ENCODE measurements at places on chromosomes 16 and 17. TPM values are rescaled to one million over a fixed set of nuclear protein-coding genes. Genes with fewer than 3 reads are reported as not detected.

GRCh38 chr16:87945351-87946042 is 5.7 kb upstream of the BANP start:
- peak; percentile 95 for DNase-seq

- DNase-seq, result no peak
Measured at GRCh38 chr17:33199571-33200510, 93.3 kb downstream of the ASIC2 start.

DNA sequence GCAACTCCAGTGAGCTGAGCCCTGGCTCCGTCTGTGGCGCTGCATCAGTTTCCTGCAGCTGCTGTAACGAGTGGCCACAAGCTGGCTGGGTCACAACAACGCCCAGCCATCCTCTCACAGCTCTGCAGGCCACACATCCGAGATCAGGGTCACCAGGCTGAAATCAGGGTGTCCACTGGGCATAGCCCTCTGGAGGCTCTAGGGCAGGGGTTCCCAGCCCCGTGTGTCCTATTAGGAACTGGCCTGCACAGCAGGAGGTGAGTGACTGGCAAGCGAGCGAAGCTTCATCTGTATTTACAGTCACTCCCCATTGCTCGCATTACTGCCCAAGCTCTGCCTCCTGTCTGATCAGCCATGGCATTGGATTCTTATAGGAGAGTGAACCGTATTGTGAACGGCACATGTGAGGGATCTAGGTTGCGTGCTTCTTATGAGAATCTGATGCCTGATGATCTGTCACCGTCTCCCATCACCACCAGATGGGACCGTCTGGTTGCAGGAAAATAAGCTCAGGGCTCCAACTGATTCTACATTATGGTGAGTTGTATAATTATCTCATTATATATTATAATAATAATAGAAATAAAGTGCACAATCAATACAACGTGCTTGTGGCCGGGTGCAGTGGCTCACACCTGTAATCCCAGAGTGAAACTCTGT is 176.5 kb downstream of the SEC14L1 start:
- no peak for DNase-seq

- DNase-seq, result no peak
Measured at GRCh38 chr17:74712301-74712700, 422 bp downstream of the CD300LF start.

TBC1D3K gene
- total RNA-seq, result not detected

DNA sequence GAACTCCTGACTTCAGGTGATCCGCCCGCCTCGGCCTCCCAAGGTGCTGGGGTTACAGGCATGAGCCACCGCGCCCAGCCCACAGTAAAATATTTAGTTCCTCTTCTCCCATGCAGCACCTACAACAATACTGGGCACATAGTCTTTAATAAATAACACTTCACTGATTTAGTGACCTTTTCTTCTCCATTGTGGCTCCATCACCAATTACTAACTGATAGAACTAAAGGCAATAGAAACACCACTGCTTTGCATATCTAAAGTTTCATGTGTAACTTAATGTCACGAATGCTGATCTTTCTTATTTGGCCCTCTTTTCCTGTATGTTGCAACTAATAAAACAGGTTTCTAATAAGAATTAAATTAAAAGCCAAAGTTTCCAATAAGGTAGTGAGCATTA is 38.9 kb downstream of the TRIM37 start:
- no peak for DNase-seq

CKLF gene
- 51.5 TPM for total RNA-seq

GRCh38 chr17:60959011-60959410 is 281.4 kb downstream of the BCAS3 start:
- DNase-seq, result no peak

DNA sequence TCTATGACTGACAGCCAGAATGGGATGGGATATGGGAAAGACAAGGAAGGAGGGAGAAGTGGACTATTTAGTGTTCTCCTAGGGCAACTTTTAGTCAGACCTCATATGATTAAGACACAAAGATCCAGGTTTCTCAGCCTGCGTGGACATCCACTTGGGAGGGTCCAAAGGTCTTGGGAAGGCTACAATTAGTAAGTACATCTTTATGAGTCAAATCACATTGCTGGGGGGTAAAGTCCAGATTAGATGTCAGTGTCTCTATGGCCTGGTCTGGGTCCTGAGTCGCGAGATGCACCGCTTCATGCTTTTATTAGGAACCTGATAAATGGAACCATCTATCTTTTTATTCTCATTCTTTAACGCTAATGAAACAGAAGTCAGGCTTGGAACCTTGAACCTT is 378.4 kb upstream of the ASIC2 start:
- DNase-seq, result no peak

DNA sequence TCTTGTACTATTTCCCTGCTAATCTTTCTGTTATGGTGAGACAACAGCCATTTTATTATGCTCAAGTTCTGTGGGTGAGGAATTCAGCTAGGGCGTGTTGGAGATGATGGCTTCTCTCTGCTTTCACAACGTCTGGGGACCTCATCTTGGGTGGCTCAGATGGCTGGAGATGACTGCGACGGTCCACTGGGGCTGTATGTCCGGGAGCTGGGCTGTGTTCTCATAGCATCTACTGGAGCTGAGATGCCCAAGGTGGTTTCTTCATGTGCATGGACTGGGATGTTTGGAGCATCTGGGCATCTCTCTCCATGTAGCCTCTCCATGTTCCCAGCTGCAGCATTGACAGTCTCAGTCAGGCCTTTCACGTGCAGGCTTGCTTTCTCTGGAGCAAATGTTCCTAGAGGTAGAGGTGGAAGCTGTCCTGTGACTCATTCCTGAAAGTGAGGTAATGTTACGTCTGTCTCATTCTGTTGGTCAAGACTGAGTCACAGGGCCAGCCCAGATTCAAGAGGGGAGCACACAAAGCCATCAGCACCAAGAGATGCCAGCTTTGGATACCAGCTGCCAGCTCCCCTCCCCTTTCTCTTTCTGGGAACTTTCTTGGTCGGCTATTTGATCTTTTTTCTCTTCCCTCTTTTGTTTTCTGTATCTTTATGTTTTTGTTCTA is 96.2 kb downstream of the RAP1GAP2 start:
- DNase-seq, result peak; percentile 57

DNA sequence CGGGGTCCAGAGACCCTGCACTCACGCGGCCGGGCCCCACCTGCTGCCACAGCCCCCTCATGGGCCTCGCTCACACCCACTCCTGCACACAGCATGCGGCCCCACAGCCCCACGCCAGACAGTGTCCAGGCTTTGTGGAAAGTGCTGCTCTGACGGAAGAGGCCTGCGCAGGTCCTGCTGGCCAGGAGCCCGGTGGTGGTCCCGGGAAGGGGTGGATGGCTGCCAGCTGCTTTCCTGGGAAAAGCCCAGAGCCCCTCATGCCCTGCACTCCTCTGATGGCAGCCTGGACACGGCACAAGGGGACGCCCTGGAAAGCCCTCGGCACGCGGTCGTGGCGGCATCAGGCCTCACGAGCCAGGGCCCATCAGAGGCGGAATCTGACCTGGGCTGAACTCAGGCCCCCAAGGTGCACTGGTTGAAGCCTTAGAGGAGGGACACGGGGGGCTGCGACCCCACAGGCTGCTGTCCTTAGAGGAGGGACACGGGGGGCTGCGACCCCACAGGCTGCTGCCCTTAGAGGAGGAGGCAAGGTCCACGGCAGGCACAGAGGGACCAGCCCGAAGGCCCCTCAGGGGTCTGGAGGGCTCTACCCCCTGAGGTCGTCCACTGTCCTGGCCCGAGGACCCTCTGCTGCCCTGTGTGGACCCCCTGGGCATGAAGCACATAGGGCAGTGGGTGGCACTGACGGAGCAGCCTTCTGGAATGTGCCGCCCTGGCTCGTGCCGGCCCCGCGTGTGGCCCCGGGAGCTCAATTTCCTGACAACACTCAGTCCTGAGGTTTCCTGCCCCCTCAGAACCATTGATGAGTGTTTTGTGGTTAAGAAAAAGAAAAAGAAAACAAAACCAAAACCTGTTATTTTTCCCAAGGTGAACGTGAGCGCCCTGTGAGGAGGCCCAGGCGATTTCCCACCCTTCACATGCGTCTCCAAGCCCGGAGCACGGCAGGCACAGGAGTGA is 22.1 kb downstream of the SOX8 start:
- no peak for DNase-seq

- DNase-seq, result no peak
Measured at GRCh38 chr17:47252209-47252608, 1.4 kb upstream of the ITGB3 start.

DNA sequence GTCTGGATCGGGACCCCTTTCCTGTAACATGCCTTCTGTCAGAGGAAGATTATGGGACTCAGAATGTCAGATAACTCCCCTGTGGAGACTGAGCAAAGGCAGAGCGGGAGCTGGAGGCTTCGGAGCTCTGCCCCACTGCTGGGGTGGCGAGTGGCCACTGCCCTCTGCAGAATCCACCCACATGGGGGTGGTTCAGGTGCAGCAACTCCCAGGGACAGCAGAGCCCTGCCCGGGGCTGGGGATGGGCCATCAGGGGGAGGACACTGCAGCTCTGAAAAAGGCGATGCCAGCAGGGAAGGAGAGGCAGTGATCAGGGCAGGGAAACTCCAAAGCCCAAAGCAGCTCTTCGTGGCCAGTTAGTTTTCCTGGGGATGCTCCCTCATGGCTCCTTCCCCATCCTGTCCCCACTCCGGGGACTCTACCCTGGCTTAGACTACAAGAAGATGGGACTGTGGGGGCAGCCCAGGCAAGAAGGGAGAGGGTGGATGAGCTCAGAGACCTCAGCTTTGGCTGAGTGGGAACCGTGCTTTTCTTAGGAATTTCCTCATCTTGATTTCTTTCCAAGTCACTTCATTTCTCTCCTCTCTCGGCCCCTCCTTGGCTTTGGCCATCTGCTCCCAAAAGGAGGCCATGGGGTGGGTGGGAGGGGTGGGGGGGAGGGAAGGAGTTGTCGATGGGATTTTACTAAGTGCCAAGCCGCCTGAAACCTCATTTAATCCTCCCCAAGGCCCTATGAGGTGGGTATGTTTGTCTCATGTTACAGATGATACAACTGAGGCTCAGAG is 4.0 kb downstream of the CA4 start:
- DNase-seq, result peak; percentile 1

DNA sequence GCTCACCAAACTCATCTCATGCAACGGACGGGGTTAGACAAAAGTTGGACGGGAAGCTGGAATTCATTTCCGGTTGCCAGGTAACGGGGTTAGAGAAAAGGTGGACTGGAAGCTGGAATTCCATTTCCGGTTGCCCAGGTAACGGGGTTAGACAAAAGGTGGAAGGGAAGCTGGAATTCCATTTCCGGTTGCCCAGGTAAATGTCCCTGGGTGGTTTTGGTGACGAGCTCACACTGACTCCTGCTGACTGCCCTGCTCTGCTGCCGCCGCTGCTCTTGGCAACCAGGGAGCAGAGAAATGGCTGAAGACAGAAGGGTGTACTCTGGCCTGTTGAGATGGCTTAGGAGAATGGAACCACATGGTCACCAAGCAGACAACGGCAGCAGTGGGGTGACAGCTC is 170.3 kb upstream of the RPH3AL start:
- DNase-seq, result no peak

CCL4 gene
- total RNA-seq, result 1.8 TPM

- no peak for DNase-seq
Measured at GRCh38 chr17:78969865-78970264, 9.9 kb downstream of the LGALS3BP start.

- no peak for DNase-seq
Measured at GRCh38 chr16:26644912-26645543, 421.7 kb upstream of the C16orf82 start.

C17orf75 gene
- total RNA-seq, result 29.7 TPM

- no peak for DNase-seq
Measured at GRCh38 chr17:11880714-11881113, 116.6 kb downstream of the ZNF18 start.

DNA sequence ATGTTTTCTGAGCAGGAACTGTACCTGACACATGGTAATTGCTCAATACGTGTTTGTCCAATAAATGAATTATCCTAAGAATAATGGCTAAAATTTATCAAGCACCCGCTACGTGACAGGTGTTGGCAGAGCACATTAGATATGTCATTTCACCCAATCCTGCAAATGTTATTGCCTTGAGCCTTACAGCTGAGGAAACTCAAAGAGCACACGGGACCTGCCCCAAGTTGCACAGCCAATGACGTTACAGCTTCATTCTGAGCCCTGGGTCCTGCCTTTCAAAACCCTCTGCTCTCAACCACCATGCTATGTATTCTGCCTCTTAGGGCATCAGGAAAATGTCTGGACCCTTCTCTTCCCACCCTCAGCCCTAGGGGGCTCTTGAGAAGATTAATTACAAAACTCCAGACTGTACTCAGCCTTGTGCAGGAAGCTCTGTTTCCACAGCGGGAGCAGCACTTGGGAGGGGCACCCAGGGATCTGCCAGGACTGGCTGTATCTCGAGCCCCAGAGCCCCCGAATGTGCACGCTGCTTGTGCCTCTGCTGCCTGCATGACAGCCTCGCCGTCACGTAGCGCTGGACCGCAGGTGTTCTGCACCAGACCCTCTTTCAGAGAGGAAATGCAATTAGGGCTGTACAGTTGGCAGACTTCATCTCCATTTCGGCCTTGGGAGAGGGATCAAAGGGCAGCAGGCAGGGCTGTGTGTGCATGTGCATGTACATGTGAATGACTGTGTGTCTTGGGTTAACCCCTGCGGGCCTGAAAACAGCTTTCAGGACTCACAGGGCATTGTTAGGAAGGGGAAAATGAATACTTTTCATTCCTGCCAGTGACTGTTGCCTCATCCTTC is 71.6 kb downstream of the GPR139 start:
- DNase-seq, result no peak

TNFRSF17 gene
- total RNA-seq, result not detected

- no peak for DNase-seq
Measured at GRCh38 chr16:16940351-16940750, 530.4 kb downstream of the XYLT1 start.

- no peak for DNase-seq
Measured at GRCh38 chr16:53304334-53304733, 129.9 kb upstream of the RBL2 start.

TUBG2 gene
- total RNA-seq, result 43.7 TPM

NGFR gene
- total RNA-seq, result 64.1 TPM

- no peak for DNase-seq
Measured at GRCh38 chr16:87141402-87141801, 175.8 kb downstream of the C16orf95 start.

GRCh38 chr16:80731915-80732314 is 72.5 kb downstream of the CDYL2 start:
- DNase-seq, result no peak

DNA sequence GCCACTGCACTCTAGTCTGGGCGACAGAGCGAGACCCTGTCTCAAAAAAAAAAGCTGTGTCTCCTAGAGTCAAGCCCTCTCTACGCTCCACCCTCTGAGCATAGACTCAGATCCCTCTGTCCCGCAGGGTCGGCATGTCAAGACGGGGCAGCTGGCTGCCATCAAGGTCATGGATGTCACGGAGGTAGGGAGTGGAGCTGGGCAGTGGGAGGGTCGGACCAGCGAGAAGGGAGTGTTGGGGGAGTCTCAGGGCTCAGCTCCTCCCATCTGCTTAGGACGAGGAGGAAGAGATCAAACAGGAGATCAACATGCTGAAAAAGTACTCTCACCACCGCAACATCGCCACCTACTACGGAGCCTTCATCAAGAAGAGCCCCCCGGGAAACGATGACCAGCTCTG is 18.5 kb upstream of the C17orf107 start:
- DNase-seq, result no peak

CLEC19A gene
- not detected for total RNA-seq

GRCh38 chr17:6021011-6021400 is 49.2 kb upstream of the WSCD1 start:
- DNase-seq, result no peak

GRCh38 chr16:709566-710499 is 4.2 kb upstream of the FBXL16 start:
- DNase-seq, result peak; percentile 77

NPIPA7 gene
- total RNA-seq, result not detected

GRCh38 chr17:16950488-16950887 is 21.4 kb downstream of the TNFRSF13B start:
- DNase-seq, result no peak
